ENCODE measurements at places on chromosomes 2 and 18. TPM values are rescaled to one million over a fixed set of nuclear protein-coding genes. Genes with fewer than 3 reads are reported as not detected.

GPR45 gene
- total RNA-seq: not detected

HOXD4 gene
- total RNA-seq: 1.3 TPM

CPLX4 gene
- total RNA-seq: not detected

FABP1 gene
- not detected for total RNA-seq

OSR1 gene
- 0.65 TPM for total RNA-seq

RAPGEF4 gene
- total RNA-seq: 13.9 TPM

ELOA2 gene
- not detected for total RNA-seq

Data from lung microvascular endothelial cell (primary cell).